ENCODE measurements at places on chromosomes 4 and X. TPM values are rescaled to one million over a fixed set of nuclear protein-coding genes. Genes with fewer than 3 reads are reported as not detected.
A peak's percentile ranks its signal among the peaks of the same experiment; 100 is the strongest.

DNA sequence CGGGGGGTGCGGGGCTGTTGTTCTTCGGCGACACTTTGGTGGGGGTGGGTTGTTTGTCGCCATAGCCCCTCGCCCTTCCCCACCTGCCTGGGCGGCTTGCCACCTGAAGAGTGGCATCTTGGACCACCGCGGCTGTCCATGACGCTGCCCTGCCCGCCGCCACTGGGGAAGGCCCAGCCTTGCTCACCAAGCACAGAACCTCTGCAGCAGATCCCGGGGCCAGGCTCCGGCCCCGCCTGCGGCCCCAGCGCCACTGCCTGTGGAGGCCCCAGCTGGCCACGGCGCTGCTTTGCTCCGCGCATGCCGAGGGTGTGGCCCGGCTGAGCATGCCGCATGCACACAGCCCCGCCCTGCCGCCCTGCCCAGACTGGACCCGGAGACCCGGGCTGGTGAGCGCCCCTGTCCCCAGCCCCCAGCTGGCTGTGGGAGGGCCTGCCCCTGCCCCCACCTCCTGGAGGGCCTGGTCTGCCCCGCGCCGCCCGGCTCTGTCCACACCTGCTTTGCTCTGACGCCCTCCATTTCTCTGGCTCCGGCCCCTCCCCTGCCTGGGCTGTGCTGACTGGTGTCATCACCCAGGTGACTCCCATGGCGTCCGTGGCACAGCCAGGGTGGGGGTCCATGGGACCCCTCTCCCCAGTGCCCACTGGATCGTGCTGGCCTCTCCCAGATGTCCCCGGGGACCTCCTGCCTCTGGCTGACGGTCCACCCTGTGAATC, 5.3 kb downstream of the NAT8L start:
- DNase-seq: no peak

The RRH gene
- 0.23 TPM for polyA plus RNA-seq

The NDST4 gene
- polyA plus RNA-seq: 0.84 TPM

The PCDH7 gene
- 26.7 TPM for polyA plus RNA-seq

DNA sequence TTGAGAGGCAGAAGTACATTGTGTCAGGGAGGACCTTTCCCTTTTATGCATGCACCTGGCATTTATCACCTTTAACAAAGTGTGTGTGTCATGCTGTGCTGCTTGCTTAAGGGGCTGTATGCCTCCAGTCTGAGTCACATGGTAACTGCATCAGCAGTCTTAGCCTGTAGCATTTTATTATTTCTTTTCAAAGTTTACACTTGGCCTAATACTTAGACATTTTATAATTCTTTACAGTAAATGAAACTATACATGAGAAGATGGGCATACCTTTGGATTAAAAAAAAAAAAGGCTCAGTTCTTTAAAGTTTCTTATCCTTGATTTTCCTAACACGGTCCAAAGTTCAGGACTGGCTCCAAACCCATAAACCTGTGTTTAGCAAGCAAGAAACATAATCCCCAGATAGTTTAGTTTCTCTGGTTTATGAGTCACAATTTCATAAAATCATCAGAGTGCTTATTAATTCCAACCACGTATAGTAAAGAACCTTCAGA, 14.6 kb downstream of the NPNT start:
- no peak for DNase-seq

GRCh38 chr4:118410138-118410537, 57.3 kb upstream of the PRSS12 start:
- no peak for DNase-seq

- no peak for DNase-seq
These were observed 81.1 kb downstream of the FAT1 start for GRCh38 chr4:186642530-186642929.

The CXCL3 gene
- not detected for polyA plus RNA-seq

DNA sequence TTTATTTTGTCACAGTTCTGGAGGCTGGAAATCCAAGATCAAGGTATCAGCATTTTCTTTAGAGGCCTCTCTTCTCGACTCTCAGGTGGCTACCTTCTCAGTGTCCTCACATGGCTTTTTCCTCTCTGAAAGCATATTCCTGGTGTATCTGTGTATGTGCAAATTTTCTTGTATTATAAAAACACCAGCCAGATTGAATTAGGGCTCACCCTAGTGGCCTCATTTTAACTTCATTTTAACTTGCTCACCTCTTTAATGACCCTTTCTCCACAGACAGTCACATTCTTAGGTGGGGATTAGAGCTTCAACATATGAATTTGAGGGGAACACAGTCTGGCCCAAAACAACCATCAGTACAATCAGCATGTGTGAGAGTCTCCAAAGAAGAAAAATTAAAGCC, 542.4 kb upstream of the FAM241A start:
- DNase-seq: no peak

GRCh38 chr4:121062521-121062920, 9.8 kb downstream of the NDNF start:
- DNase-seq: no peak

The SERPINA7 gene
- polyA plus RNA-seq: not detected

The GBA3 gene
- polyA plus RNA-seq: 0.43 TPM

DNA sequence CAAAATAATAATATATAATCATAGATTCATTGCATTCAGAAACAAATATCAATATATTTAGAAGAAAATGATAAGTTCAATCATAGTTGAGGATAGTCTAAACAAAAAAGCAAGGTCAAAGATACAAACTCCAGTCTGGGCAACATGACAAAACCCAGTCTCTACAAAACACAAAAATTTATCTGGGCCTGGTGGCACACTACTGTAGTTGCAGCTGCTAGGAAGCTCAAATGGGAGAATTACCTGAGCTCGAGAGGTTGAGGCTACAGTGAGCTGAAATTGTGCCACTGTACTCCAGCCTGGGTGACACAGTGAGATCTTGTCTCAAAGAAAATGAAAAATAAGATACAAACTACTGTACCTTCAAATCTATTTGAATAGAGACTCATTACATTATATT, 52.7 kb upstream of the ANXA10 start:
- no peak for DNase-seq

DNA sequence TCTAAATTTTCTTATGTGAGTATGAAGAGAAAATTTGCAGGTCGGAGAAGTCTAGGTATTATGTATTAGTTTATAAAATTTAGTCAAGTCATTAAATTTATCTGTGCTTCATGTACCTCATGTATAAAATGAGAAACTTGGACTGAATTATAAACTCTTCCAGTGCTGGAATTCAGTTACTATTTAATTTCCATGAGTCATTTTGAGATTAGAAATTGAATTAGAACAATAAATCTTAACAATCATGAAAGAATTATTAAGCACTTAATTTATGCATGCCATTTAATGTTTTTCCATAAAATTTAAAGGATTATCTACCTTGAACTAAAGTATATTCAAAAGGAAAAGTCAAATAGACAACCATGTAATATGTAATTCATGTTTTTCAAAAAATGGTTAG, 195.8 kb downstream of the MAD2L1 start:
- DNase-seq: no peak

DNA sequence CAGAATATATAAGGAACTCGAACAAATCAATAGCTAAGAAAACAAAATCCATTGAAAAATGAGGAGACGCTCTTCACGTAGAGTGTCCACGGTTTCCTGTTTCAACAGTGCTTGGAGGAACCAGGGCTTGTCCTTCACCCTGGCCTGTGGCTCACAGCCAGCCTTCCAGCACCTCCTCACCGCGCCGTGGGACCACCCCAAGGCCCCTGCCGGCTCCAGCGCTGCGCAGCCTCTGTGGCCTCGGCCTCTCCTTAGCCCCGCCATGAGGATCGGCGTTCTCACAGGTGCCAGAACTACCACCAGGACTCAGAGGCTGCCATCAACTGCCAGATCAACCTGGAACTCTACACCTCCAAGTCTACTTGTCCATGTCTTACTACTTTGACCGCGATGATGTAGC, 52.5 kb upstream of the CTSO start:
- DNase-seq: no peak

GRCh38 chrX:112085149-112085548, 2.6 kb upstream of the TRPC5 start:
- DNase-seq: no peak

The HS3ST1 gene
- polyA plus RNA-seq: 0.40 TPM

DNA sequence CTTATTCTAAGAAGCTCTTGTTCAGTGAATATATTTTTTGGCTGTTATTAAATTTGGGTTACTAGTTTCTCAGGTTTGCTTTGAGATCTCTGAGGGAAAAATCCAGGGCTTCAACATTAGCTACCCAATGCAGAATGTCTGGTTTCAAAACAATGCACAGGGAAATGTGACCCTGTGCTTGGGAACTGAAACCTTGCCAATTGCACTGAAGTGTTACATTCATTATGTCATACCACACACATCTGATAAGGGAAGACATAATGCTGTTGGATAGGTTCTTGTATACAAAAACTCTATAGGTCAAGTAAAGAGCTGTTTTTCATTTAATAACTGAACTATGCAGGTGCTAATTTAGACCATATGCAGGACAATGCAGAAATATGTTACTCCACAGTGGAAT, 345.3 kb upstream of the BMP3 start:
- no peak for DNase-seq

DNA sequence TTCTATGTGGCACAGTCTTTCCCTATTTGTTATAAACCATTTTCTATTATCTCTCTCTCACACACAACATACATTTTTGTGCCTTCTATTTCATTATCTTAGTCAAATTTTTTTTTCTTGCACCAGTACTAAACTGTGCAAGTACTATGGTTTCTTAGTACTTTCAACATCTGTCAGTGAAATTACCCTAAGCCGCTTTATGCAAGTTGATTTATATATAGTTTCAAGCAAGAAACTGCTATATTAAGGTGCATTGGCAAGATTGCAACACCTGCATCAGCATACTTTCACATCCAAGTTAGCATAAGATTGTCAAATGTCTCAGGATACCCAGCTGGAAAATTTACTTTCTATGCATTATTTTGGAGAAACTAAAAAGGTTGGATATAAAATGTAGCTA, 180.2 kb upstream of the FSTL5 start:
- no peak for DNase-seq

DNA sequence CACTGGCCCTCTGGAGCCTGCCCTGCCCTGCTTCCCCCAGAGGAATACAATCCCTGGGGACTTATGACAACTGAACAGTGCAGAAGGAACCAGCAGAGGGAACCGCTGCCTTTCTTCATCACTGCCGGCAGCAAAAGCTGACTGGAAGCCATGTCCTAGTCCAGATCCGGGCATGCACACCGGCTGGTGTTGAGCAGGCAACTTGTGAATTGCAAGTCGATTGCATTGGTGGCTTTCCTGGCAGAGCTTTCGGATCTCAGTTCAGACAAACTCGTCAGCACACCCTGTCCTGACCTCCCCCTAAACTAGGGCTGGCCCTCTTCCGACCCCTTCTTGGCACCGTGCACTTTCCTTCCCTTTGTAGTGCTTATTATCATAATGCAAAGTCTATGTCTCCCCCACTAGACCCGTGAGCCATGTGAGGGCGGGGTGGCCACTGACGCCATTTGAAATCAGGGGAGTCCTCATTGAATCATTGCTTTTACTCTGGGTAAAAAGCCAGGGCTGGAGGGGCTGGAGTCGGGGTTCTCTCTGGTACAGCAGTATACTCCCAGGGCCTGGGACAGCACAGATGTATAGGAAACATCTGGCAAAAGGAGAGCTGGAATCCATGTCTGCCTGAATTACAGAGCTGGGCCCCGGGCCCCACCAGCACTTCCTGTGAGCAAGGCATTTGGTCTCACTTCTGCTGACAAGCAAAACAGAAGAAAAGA, 1.8 kb downstream of the ARHGAP4 start:
- DNase-seq: no peak

The IL13RA1 gene
- 34.9 TPM for polyA plus RNA-seq

GRCh38 chrX:70234355-70234754, at the start of gene AWAT1:
Gene AWAT1, plus strand, starts transcription at chrX:70234655. Its CDS starts 41 bp downstream, at chrX:70234696.
- DNase-seq: no peak

DNA sequence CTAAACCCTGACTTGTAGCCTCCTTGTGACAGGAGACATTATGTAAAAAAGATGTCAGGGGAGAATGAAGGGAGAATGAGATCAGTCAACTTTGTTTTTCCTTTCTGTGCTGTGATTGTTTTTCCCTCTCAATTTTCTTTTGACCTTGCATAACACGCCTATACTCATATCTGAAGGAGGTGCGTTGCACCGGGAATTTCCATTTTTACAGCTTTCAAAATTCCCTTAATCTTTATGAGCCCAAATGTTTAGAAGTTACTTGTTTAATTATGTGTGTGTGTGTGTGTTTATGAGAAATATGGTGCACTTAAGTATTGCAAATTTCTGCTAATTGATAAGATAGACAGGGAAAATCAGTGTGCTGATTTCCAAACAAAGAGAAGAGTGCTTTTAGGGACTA, 21.6 kb downstream of the SYNPO2 start:
- no peak for DNase-seq

- DNase-seq: no peak
These were observed 36.8 kb downstream of the ING2 start for GRCh38 chr4:183541752-183542040.

DNA sequence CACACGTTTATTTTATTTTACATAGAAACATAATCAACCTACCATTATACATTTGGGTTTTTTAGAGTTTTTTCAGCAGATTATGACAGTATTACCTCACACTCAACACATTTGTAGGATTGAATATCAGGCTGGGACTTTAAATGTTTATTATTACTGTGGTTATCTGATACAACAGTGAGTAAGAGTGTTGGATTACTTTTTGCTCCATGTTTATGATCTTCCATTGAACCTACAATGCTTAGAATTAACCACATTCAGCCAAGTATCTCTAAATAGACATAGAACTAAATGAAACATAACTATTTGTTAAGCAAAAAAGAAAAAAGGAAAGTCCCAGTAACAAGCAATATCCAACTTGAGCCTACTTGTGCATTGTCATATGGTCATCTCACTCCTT, 607.4 kb upstream of the PITX2 start:
- DNase-seq: no peak

GRCh38 chrX:23668335-23668734, 1.0 kb downstream of the PRDX4 start:
- peak; percentile 15 for DNase-seq

DNA sequence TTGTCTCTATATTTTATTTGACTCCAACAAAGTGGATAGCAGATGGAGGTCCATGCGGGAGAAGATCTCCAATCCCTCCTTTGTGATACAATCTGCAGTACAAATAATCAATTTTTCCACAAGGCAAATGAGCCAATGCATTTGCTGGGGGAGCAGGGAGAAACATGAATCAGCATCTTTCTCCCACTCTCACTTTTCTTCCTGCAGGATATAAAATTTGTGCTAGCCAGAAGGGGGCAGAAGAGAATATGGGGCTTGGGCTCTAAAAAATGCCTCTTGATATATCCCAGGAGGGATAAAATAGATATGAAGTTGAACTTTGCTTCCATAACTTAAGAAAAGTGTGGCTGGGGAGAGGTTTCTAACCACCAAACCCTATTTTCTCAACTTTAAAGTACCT, 38.3 kb upstream of the CWH43 start:
- no peak for DNase-seq

The MAGEE2 gene
- polyA plus RNA-seq: 0.32 TPM

- DNase-seq: no peak
These were observed 205.4 kb downstream of the CFAP299 start for GRCh38 chr4:80540785-80541469.

DNA sequence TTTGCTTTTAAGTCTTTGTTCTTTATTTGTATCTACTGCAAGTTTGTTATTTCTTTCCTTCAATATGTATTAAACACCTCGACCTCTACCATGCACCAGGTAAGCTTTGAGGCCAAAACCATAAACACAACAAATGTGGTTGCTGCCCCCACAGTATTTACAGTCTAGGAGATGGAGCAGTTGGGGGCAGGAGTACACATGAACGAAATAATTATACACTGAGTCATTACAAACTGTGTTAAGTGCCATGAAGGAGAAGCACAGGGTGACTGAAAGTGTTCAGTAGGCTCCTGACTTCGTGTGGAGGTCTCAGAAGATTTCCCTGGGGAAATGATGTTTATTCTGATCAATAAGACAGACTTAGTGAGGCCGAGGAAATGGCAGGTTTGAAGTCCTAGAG, 30.3 kb downstream of the SLC25A43 start:
- DNase-seq: no peak

Data from muscle of arm (tissue), 14 donors.